ENCODE measurements at places on chromosomes 5 and 9. TPM values are rescaled to one million over a fixed set of nuclear protein-coding genes. Genes with fewer than 3 reads are reported as not detected.
A peak's percentile ranks its signal among the peaks of the same experiment; 100 is the strongest.

GRCh38 chr9:6805532-6805931, 47.8 kb downstream of the KDM4C start:
- no peak for DNase-seq

GRCh38 chr5:93184041-93184440, 397.0 kb downstream of the NR2F1-AS1 start:
- DNase-seq = no peak

- DNase-seq = no peak
These were observed 79.7 kb downstream of the ALDH7A1 start for GRCh38 chr5:126515337-126515736.

DNA sequence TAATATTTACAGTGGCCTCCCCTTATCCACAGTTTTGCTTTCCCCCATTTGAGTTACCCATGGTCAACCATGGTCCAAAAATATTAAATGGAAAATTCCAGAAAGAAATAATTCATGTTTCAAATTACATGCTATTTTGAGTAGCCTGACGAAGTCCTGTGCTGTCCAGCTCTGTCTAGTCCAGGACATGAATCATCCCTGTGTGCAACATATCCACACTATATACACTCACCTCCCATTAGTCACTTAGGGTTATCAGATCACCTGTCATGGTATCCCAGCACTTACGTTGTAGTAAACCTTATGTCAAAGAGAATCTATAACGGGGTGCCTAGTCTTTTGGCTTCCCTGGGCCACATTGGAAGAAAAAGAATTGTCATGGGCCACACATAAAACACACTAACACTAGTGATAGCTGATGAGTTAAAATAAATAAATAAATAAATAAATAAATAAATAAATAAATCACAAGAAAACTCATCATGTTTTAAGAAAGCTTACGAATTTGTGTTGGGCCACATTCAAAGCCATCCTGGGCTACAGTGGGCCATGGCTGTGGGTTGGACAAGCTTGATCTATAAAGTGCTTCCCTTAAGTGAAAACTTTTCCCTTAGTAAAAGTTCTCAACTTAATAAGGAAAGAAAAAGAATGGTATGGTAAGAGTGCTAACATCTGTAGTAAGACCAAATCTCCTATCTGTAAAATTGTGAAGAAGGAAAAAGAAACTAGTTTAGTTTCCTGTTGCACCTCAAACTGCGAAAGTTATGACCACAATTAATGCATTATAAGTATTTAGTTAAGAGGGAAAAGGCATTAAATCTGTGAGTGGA, 15.9 kb upstream of the OMD start:
- no peak for DNase-seq

DNA sequence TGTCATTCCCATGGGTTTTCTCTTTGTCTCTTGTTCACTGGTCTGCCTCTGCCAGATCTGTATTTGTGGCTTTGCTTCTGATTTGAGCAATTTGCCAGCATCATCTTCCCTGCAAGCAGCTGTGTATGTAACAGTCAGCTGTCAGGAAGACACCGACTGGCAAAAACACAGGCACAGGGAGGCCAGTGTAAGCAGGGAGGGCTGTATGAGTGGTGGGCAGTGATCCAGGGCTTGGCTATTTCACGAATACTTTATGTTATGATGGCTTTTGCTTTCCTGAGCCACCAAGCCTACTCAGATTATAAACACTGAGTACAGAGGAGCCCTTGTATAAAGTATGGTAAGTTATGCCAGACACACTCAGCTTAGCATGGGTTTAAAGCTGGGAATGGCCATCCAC, 11.6 kb downstream of the BNIP1 start:
- no peak for DNase-seq

GRCh38 chr5:139445325-139446170, 6.2 kb upstream of the DNAJC18 start:
- no peak for DNase-seq

DNA sequence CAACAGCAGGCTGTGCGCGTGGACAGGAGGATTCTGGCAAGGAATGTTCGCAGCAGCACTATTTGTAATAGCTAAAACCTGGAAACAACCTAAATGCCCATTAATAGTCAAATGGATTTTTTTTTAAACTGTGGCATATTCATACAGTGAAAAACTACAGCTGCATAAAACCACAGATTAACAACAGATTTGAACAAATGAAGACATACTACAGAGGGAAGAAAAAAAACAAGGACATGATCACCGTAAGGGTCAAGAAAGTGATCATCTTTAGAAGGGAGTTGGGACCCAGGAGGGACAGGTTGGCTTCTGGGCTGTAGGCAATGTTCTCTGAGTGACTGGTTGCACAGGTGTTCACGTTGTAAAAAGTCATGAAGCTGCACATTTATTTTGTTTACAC, 1.2 kb upstream of the TMOD1 start:
- DNase-seq = peak; percentile 22

DNA sequence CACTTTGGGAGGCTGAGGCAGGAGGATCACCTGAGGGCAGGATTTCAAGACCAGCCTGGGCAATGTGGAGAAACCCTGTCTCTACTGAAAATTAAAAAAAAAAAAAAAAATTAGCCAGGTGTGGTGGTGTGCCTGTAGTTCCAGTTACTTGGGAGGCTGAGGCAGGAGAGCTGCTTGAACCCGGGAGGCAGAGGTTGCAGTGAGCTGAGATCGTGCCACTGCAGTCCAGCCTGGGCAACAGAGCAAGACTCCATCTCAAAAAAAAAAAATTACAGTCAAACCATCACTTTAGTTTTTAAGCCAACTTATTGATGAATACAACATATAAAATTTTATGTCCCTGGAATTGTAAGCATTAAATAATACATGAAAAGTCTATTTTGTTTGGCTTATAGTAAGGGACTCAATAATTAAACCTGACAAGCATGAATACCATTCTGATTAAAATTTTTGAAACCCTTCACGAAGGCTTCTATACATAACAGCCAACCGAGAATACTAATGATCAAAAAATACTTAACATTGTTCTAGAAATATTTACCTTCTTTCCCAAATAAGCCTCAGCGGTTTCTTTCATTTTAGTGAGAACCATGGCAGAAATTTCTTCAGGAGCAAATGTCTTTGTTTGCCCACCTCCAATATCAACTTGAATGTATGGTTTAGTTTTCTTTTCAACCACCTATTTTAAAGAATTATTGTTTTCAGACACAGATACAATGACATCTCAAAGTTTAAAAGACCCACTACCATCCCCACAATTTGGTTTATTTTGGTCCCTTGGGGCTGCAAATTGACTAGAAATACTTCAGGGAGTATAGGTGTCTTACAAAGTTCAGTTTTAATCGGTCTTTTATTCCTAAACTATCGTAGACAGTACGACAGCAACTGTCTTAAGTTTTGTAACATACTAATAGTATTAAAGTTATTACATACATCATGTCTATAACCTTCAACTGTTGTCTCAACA, 1.2 kb downstream of the HSPA5 start:
- DNase-seq = no peak

DNA sequence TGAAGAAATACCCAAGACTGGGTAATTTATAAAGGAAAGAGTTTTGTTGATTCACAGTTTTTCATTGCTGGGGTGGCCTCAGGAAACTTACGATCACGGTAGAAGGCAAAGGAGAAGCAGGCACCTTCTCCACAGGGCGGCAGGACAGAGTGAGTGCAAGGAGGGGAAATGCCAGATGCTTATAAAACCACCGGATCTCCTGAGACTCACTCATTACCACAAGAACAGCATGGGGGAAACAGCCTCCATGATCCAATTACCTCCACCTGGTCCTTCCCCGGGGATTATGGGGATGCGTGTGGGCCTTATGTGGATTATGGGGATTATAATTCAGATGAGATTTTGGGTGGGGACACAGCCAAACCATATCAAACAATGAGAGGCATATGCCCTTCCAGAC, 18.5 kb upstream of the RORB start:
- no peak for DNase-seq

GRCh38 chr5:128673000-128673399, 135.0 kb upstream of the FBN2 start:
- DNase-seq = no peak

DNA sequence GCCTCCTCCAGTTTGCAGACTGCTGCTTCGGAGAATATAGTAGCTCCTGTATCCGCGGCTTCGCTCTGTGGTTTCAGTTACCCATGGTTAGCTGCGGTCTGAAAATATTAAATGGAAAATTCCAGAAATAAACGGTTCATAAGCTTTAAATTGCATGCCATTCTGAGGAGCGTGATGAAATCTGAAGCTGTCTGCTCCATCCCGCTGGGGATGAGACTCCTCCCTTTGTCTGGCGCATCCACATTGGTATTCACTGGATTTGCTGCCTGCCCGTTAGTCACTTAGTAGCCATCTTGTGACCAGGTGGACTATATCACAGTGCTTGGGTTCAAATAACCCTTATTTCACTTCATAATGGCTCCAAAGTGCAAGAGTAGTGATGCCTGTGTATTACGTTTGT, 36.3 kb downstream of the MSX2 start:
- DNase-seq = no peak

DNA sequence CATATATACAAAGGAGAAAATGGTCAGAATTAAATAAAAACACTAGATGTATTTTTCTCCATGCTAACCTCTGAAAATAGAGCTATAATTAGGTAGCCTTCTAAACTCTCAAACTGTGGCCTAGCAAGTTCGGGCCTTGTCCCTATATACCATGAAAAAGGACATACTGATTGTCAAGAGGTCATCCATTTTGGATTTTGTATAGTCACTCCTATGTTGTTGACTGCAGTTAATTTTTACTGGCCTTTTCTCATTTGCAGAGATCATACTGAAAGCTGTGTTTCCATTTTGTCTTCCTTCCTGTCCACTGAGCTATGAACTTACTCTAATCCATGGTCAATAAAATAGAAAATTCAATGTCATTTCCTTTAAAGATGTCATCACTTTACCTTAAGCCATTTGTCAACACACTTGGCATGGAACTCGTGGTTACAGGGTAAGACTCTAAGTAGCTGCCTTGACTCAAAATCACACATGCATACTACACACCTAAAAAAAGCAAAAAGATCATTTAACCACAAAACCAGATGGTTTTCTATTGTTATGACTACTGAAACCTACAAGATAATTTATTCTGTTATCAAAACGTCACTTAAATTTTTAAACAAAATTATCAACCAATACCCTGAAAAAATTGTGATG, 58.0 kb downstream of the RNF38 start:
- no peak for DNase-seq

DNA sequence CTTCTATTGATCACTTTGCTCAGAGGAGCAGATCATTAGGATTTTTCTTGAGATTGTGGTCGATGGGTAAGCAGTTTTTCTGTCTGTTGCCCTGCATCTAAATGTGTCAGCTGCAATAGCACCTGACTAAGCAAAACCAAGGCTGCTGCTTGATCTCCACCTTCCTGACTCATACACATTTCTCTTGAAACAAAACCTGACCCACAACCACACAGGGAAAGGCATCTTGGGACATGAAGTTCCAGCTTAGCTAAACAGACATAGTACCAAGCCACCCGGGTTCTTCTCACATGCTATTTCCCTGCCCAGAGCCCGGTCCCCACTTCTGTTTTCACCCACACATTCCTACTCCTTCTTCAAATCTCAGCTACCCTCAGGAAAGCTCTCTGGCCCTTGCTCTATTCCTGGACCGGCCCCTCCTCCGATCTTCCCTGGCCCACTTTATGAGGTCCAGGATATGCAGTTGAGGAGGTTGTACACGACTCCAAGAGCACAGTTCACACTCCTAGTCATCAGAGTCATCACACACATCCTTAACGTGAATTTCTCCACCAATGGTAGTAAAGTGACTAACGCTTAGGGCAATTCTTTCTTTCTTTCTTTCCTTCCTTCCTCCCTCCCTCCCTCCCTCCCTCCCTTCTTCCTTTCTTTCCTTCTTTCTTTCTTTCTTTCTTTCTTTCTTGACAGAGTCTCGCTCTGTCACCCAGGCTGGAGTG, 16.0 kb upstream of the ZBTB43 start:
- DNase-seq = no peak

- DNase-seq = no peak
These were observed 24.7 kb downstream of the SLC9A3 start for GRCh38 chr5:499233-500209.

GRCh38 chr5:169628892-169629291, 8.2 kb upstream of the DOCK2 start:
- DNase-seq = no peak

DNA sequence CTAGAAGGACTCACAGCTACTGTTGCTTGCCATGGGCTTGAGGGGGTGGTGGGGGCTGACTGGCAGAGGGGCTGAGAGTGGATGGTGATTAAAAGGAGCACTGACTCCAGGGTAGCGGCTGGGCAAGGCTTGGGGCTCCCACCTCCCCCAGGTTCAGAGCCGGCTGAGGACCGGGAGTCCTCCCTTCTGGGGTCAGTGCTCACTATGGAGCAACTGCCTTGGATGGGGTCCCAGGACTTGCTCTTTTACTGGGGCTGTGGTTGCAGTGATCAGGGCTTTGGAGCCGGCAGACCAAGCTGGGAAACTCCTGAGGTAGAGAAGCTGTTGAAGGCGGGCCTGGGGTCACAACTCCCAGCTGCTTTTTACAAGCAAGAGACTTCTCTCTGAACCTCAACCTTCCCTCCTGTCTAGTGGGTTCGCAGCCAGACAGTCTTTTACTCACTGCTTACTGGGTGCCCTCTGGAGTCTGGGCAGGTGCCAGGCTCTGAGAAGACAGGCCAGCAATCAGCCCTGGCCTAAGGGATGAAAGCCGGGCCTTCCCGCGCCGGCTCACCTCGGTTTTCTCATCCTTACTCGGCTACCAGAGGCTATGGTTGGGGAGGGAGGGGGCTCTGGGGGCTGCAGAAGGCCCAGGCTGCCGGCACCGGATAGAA, 795 bp upstream of the ASS1 start:
- no peak for DNase-seq

DNA sequence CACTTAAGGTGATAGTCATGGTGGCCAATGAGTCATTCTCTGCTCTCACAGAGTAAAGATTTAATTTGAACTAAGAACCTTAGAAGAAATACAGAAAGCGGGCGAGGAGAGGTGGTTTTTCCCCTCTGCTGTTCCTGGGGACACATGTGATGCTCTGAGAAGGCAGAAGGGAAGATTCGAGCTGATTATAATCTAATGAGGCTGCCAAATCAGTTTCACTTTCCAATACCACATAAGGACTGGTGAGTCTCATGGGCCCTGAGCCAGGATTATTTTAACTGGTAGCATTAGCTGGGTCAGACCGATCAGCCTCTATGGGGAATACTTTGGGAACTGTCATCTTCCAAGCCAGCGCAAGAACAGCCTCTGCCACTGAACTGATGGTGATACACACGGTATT, 116.5 kb downstream of the SLC1A3 start:
- no peak for DNase-seq

GRCh38 chr9:95574866-95575553, 58.2 kb upstream of the PTCH1 start:
- no peak for DNase-seq

GRCh38 chr5:124536333-124536732, 210.1 kb downstream of the ZNF608 start:
- DNase-seq = no peak

- DNase-seq = no peak
These were observed 20.0 kb downstream of the SLC30A5 start for GRCh38 chr5:69113851-69114250.

ZFAND5 gene
- total RNA-seq = 209 TPM

GLDC gene
- total RNA-seq = 101 TPM

BARHL1 gene
- total RNA-seq = not detected

FREM1 gene
- total RNA-seq = 2.6 TPM

CCNJL gene
- 36.2 TPM for total RNA-seq

PDE6A gene
- total RNA-seq = not detected

CD274 gene
- total RNA-seq = not detected

SOHLH1 gene
- not detected for total RNA-seq

SPINK7 gene
- not detected for total RNA-seq

DAPK1 gene
- 131 TPM for total RNA-seq

Measured in H1 (cell line).